Midbrain (tissue), 1 donor: ENCODE measurements at places on chromosomes 5 and 9.

DNA sequence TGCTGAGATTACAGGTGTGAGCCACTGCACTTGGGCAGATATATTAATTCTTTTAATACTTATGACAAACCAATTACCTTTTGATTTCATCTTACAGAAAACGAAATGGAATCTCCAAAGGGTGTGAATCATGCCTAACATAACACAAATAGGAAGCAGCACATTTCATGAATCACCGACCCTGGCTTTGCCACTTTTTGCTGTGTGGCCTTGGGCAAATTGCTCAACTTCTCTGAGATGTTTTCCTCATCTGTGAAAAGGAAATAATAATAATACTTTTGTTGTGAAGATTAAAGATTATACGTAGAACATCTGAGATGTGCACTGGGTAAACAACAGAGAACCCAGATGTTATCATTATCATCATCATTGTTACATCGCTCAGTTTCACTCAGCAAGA is 50.7 kb upstream of the FREM1 start:
- DNase-seq, result no peak

- DNase-seq, result peak; percentile 87
Measured at GRCh38 chr5:167723254-167723871, 568.1 kb upstream of the WWC1 start.

GRCh38 chr5:72288924-72289323 is 31.1 kb downstream of the MRPS27 start:
- no peak for DNase-seq

DNA sequence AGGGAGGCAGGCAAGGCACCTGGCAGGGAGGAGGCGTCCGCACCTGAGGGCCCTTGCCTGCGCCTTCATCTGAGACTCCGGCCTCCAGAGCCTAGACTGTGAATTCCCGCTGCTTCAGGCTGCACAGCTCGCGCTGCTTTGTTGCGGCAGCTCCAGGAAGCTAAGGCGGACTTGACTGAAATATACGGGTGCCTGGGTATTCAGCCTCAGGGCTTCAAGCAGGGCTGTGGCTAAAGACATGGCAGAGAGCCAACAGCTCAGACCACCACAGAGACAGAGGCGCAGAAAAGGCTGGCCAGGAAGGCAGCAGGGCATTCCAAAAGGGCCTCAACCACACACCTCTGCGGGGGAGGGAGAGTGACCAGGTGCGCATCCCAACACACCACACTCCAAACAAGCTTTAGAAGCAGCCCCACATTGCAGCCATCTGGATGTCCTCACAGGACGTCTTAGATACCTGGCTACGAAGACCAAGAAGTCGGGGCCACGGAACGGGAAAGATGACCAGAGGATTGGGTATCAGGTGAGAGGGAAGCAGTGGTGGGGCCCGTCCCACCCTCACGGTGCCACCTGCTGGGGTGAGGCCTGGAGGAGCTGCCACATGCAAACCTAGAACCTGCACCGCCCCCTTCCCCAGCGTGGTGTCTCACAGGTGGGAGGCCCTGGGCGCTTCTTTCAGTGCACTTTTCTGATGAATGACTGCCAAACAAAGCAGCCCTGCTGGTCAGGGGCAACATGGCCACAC is 1.7 kb upstream of the DPH7 start:
- DNase-seq, result no peak

DNA sequence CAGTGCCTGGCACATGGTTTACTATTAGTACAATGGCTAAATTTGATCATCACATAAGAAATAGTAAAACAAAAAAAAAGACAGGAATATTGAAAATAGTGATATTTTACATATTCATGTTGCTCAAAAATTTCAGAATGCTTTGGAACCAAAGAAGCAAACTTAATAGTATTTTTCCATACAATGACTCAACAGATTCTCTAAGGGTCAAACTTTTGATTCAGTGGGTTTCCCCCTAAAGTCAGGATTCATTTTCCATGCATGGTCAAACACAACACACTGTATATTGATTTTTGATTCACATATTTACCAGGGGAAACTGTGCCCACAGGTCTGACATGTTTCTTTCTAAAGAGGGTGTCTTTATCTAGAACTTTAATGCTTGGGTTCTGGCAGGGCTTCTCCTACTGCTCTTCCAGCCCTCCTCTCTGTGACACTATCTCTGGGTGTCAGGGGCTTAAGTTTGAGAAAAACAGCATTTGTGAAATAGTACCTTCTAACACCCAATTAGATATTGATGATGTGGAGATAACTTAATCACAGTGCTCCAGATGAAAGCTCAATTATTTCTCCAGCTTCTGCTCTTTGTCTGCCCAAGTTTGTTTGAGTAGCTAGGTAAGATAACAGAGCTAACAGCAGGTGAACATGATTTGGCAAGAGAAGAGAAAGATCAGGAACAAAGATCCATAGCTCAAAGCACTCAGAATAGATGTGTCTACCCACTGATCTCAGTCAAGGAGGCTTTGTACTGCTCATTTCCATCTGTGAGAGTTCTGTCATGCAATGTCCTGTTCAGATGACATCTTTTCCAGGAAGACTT is 35.5 kb upstream of the ELL2 start:
- no peak for DNase-seq

GRCh38 chr5:90020575-90021538 is 388.7 kb downstream of the CETN3 start:
- DNase-seq, result peak; percentile 10
